Stomach (tissue), 19 donors: ENCODE measurements at places on chromosomes 1 and 21. TPM values are rescaled to one million over a fixed set of nuclear protein-coding genes. Genes with fewer than 3 reads are reported as not detected.
A peak's percentile ranks its signal among the peaks of the same experiment; 100 is the strongest.

DNA sequence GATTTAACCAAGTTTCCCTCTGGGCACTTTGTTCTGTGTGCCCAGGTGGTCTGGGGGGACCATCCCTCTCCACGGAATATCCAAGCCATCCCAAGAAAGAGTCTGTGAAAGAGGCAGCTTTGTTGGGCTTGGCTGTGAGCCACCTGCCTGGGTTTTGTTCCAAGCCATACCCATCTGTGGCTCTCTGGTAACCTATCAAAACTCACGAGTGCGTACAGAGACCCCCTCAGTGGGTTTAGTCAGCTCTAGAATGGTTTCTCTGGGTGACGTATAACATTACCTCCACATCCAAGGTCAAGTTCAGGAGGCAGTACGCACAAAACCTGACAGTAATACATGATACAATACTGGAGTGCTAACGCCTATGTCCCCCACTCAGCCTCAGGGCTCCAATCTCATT, 54.2 kb downstream of the DNTTIP2 start:
- DNase-seq, result no peak

- DNase-seq, result peak; percentile 42
These were observed 42.3 kb downstream of the NFIA start for GRCh38 chr1:61124696-61125095.

- no peak for DNase-seq
These were observed 8.2 kb upstream of the TTLL10 start for GRCh38 chr1:1165485-1165884.

- peak; percentile 9 for DNase-seq
These were observed 199.8 kb downstream of the SEC16B start for GRCh38 chr1:177770096-177770495.

- DNase-seq, result peak; percentile 32
These were observed 29.6 kb downstream of the KCNC4 start for GRCh38 chr1:110239441-110240430.

- peak; percentile 70 for DNase-seq
These were observed 819 bp downstream of the SLC25A34 start for GRCh38 chr1:15736892-15737261.

DNA sequence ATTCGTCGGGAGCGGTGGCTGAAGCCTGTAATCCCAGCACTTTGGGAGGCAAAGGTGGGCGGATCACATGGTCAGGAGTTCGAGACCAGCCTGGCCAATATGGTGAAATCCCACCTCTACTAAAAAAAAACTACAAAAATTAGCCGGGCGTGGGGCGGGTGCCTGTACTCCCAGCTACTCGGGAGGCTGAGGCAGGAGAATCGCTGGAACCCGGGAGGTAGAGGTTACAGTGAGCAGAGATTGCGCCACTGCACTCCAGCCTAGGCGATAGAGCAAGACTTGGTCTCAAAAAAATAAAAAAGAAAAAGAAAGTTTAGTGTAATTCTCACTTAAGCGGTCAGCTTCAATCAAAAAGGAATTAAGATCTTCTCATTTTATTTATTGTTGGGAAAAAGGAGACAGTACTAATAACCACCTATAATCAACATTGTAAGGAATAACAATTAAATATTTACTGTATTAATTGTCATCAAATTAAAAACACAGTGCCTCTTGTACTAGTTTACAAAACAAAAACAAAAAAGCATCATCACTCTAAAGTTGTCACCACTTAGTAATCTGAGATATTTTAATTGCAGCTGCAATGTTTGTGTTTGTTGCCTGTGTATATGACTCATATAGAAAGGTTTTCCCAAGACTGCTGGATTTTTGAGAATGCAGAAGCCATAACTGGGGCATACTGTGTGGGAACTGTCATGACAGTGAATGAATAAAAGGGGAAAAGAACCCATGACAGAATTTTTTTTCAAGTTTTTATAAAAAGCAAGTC, 3.7 kb downstream of the FBXO42 start:
- no peak for DNase-seq

GRCh38 chr1:4621646-4622045, 32.8 kb upstream of the AJAP1 start:
- DNase-seq, result no peak

DNA sequence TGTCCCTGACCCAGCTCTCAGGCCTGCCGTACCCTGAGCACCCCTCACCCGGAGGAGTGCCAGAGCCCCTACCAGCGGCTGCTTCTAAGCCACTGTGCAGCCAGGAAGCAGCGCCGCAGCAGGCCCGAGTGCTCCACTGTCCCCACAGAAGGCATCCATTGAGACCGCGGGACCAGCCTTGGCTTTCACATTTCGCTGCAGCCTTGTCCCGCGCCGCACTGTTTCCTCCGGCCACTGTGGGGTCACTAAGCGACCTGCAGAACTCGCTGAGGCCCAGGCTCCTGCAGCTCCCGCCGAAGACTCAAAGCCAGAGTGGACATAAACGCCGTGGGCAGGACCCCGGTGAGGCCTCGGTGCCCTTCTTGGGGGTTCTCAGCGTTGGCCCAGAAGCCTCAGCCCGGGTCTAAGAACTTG, 3.0 kb downstream of the ALX3 start:
- DNase-seq, result no peak

- peak; percentile 84 for DNase-seq
These were observed 159.8 kb downstream of the RUNX1 start for GRCh38 chr21:34889320-34889675.

- no peak for DNase-seq
These were observed 216.9 kb upstream of the SAMSN1 start for GRCh38 chr21:14762734-14763694.

GRCh38 chr1:82269431-82269830, 468.7 kb downstream of the ADGRL2 start:
- no peak for DNase-seq

- no peak for DNase-seq
These were observed 277.1 kb downstream of the AKT3 start for GRCh38 chr1:243572940-243573339.

DNA sequence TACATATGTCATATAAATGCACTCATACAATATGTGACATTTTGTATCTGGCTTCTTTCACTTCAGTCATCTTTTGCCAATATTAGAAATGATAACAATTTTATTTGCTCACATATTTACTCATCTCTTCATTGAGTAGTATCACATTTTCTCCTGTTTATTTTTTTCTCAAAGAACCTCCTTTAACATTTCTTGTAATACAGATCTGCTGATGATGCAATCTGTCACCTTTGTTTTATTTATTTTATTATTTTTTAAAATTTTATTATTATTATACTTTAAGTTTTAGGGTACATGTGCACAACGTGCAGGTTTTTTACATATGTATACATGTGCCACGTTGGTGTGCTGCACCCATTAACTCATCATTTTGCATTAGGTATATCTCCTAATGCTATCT, 15.8 kb upstream of the TSHB start:
- DNase-seq, result no peak

- no peak for DNase-seq
These were observed 22.9 kb downstream of the SAMSN1 start for GRCh38 chr21:14523234-14523633.

- no peak for DNase-seq
These were observed 45.0 kb upstream of the KIRREL1 start for GRCh38 chr1:157948312-157949073.

GRCh38 chr1:236123563-236123962, 18.8 kb upstream of the GPR137B start:
- DNase-seq, result no peak

DNA sequence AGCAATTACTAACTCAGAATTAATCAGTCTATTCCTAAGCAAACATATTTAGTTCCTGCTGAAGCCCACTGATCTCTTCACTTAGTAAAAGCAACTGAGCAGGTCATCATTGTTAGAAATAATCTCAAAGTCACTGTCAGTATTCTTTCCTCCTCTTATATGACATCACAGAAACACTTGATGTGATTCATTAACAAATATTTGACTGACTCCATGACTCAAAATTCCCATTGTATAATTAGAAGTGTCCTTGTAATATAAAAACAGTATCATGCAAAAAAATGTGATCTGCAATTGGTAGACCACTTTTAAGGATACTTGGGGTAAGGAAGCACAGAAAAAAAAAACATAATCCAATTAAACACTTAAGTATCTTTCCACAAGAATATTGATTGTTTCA, 194.4 kb downstream of the DPYD start:
- DNase-seq, result no peak

DNA sequence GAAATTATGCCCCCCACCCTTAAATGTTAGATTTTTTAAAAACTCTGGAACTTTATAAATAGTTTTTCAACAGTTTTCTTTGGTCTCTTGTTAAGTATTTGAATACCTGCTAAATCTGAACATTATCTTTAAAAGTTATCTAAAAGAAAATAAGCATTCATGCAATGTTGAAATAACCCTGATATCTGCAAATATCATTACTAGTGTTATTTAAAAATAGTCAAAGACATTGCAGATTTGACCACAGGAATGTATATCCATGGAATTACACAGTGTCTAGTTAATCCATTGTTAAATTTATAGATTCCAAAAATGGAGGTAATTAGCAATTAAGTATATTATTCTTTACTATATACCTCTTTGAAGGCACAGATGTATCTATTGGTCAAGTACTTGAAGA, 42.0 kb downstream of the PRRX1 start:
- DNase-seq, result no peak

DNA sequence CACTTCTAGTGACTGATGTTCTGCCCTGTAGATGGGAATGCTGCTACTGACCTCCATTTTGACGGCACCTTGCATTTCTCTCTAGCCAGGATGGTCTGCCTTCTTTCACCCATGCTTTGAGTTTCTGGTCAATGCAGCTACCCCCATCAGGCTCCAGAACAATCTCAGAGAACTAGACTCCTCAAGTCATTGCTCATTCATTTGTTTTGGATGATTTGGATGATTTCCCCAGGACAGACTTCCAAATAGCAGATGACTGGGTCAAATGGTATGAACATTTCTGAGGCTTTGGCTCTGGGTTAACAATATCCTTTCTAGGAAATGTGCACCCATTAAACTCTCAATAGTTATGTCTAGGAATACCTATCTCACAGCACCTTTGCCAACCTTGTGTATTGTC, 63.9 kb downstream of the CSMD2 start:
- no peak for DNase-seq

DNA sequence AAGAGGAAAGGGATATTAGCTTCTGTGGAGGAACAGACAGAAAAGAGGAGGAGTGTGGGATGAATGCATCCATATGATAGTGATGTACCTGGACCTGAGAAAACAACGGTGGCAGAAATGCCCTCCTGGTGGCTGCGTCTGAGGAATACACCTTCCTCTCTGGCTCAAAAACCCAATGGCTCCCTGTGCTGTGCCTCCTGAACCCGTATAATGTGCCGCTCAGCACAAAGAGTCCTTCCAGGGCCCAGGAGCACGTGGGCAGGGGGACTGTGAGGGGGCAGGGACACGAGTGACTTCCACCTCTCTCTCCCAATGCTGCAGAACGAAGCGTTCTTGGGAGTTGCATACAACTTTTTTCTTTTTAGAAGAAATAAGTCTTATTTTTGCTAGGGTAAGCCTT, 31.2 kb downstream of the IRF2BP2 start:
- DNase-seq, result no peak

DNA sequence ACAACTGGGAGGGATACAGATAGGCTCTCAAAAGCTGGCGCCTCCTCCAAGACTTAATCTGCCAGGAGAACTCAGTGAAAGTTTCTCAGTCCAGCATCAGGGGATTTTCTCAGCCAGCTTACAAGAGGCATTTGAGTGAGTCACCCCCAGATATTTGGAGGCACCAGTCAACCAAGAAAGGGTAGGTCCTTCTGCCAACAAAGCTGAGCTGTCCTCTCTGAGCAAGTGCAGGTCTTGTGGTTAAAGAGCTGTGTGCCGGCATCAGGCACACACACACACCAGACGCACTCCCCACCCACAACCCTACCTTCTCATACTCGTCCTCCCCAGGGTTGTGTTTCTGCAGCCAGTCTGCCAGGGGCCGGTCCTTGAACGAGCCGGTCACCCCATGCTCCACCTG, 27.0 kb upstream of the PPP1R15B start:
- DNase-seq, result peak; percentile 45

GRCh38 chr1:230668227-230668626, 25.9 kb downstream of the COG2 start:
- DNase-seq, result no peak

GRCh38 chr1:171252482-171252881, 4.2 kb downstream of the FMO1 start:
- peak; percentile 49 for DNase-seq

DNA sequence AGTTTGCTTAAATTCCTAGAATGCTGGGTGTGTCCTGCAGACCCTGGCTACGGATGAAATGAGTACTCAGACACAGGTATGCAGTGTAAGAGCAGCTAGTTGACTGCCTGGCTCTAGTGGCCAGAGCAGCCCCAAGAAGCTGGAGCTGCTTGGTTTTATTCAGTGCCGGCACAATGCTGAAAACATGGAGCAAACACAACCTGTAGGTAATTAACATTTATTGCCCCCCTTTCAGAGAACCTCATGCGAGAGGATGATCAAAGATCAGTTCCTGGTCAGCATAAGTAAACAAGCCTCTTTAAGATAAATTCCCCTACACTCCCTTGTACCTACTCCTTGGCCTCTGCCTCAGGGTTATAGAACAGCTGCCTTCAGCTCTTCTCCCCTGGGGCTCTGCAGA, 43.2 kb downstream of the MRPS6 start:
- DNase-seq, result no peak

GRCh38 chr1:101496109-101496508, 259.3 kb downstream of the S1PR1 start:
- DNase-seq, result no peak

DNA sequence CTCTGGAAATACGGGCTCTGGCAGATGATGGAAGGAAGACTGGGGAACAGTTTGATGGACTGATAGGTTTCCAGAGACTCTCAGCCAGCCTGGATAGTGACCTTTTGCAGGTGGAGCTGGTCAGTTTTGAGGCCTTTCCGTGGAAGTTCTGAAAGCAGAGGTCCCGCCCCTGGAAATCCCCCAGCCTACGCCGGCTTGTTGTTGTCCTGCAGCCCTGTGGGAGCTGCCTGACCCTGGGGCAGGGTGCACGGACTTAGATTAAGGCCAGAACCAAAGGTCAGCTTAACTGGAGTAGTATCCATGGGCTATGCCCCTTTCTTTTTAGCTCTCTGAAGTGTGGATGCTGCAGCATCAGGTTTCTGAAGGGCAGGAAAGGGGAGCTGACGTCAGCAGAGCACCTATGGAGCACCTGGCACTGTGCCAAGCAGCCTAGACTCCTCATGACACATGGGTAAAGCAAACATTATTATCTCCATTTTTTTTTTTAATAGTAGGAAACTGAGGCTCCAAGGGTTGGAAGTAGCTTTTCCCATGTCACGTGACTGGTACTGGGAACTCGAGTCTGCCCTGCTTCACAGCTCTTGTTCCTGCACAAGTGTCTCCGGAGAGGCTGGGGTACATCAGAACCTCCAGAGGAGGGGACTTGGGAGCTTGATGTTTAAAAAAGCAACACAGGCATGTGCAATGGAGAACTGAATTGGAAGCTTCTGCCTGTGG, 38.5 kb downstream of the IER5 start:
- DNase-seq, result peak; percentile 73

CELA2B gene
- not detected for total RNA-seq

PTGS2 gene
- total RNA-seq, result 14.9 TPM

CRYBG2 gene
- 12.7 TPM for total RNA-seq

MAEL gene
- 0.58 TPM for total RNA-seq

ZNF683 gene
- total RNA-seq, result not detected

BMP8B gene
- 1.5 TPM for total RNA-seq

TGFB2 gene
- total RNA-seq, result not detected

PTGFRN gene
- total RNA-seq, result 45.2 TPM

MRPS6 gene
- 59.8 TPM for total RNA-seq

CRP gene
- not detected for total RNA-seq

CSMD2 gene
- 0.45 TPM for total RNA-seq

C1orf146 gene
- total RNA-seq, result not detected

RIMS3 gene
- total RNA-seq, result 0.45 TPM
